ENCODE measurements at places on chromosomes 5 and 9.

GRCh38 chr5:97545886-97546535 lies 363.0 kb upstream of the RIOK2 start:
- no peak overlapping the region for H3K4me3 ChIP-seq
- no peak for DNase-seq
- H3K27me3 ChIP-seq: no peaks in the 10 kb centered on the region

DNA sequence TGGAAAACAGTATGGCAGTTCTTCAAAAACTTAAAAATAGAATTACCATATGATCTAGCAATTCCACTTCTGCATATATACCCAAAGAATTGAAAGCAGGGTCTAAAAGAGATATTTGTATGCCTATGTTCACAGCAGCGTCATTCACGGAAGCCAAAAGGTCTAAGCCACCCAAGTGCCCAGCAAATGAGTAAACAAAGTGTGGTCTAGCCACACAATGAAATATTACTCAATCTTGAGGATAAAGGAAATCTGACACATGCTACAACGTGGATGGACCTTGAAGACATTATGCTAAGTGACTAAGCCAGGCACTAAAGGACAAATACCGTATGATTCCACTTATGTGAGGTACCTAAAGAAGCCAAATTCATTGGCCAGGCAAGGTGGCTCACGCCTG lies 11.1 kb upstream of the MED27 start:
- no peak for DNase-seq
- H3K4me1 ChIP-seq: peaks cover 5% of the 10 kb centered on the region
- H3K36me3 ChIP-seq: no peaks in the 10 kb centered on the region
- H3K27me3 ChIP-seq: peaks cover 15% of the 10 kb centered on the region
- no peak overlapping the region for H3K27ac ChIP-seq

DNA sequence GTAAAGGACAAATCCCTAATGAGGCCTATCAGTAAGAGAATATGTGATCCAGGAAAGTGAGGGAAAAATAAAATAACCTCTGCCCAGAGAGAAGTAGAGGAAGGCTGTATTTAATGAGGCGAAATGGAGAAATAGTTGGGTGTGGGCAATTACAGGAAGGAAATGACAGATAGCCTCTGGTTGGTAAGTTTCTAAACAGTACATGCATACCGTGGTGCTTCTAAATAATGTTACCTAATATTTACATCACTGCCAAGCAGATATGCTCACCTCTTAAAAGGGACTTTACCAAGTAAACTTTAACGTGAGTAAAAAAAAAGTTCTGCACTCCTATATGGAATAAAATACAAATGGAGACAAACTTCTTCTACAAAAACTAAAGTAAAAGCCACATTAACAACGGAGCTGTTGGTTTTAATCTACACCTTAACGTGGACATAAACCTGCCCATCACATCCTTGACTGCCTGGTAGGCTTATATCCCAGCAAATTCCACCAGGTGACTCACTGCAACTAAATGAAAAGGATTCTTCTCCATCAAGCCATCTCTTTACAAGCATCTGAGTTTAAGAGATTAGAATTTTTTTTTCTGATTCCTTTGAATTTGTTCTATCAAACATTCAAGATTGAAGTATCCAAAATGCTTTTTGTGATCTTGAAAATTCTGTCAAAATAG lies 12.4 kb downstream of the NFIL3 start:
- no peak overlapping the region for H3K4me3 ChIP-seq
- H3K27ac ChIP-seq: peak overlapping the region; percentile 33
- H3K27me3 ChIP-seq: no peaks in the 10 kb centered on the region
- no peak for DNase-seq
- peaks cover 94% of the 10 kb centered on the region for H3K36me3 ChIP-seq

- DNase-seq: no peak
- no peak overlapping the region for H3K4me3 ChIP-seq
- H3K27ac ChIP-seq: no peak overlapping the region
- no peaks in the 10 kb centered on the region for H3K27me3 ChIP-seq
- H3K4me1 ChIP-seq: peaks cover 10% of the 10 kb centered on the region
Observed at GRCh38 chr9:108837530-108837929, 18.3 kb downstream of the ACTL7B start.

DNA sequence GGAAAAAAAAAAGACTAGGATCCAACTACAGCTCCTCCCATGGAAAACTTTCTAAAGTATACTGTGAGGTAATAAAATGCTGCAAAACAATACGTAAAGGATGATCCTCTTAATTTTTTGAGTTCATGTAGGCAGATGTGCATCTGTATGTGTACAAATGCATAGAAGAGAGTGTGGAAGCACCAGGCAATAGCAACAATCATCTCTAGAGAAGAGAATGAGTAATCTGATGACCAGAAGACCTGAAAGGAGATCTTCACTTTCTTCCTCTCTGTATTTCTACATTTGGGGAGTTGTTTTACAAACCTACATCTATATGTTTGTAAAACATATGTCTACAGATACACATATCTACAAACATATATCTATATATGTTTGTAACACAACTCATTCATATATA lies 29.3 kb upstream of the SPDL1 start:
- H3K4me3 ChIP-seq: no peak overlapping the region
- H3K36me3 ChIP-seq: no peaks in the 10 kb centered on the region
- H3K27me3 ChIP-seq: peaks cover 52% of the 10 kb centered on the region
- H3K27ac ChIP-seq: no peak overlapping the region
- no peak for DNase-seq
- no peaks in the 10 kb centered on the region for H3K4me1 ChIP-seq

DNA sequence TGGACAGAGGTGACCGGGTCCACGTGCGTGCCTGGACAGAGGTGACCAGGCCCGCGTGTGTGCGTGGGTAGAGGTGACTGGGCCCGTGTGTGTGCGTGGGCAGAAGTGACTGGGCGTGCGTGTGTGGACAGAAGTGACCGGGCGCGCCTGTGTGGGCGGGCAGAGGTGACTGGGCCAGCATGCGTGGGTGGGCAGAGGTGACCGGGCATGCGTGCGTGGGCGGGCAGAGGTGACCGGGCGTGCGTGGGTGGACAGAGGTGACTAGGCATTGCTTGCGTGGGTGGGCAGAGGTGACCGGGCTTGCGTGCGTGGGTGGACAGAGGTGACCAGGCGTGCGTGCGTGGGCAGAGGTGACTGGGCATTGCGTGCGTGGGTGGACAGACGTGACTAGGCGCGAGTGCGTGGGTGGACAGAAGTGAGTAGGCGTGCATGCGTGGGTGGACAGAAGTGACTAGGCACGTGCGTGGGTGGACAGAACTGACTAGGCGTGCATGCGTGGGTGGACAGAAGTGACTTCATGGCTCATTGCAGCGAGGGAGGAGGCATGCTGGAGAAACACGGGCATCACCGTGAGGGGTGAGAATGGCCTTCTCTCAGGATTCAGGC lies 254.1 kb upstream of the IRX4 start:
- no peaks in the 10 kb centered on the region for H3K27me3 ChIP-seq
- H3K27ac ChIP-seq: no peak overlapping the region
- peaks cover 2% of the 10 kb centered on the region for H3K4me1 ChIP-seq

DNA sequence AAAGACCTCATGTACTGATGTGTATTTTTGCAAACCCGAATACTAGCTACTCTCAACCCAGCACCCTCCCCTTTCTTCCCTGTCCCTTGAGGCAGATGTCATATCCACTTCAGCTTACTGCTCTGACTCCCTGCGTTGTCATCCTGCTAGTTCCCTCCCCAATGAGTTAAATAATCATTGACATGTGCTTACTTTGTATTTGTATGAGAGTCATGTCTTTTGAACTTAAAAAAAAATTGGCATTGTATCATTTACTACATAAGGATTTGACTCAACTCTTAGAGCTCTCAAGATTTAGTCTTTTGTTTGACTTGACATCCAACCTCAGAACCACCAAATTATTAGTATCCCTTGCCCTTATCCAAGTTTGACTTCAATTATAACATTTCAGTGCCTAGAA lies 219.7 kb upstream of the TUT7 start:
- no peak for DNase-seq
- no peaks in the 10 kb centered on the region for H3K36me3 ChIP-seq
- H3K4me3 ChIP-seq: no peak overlapping the region
- H3K27ac ChIP-seq: no peak overlapping the region
- H3K27me3 ChIP-seq: no peaks in the 10 kb centered on the region
- H3K4me1 ChIP-seq: no peaks in the 10 kb centered on the region

DNA sequence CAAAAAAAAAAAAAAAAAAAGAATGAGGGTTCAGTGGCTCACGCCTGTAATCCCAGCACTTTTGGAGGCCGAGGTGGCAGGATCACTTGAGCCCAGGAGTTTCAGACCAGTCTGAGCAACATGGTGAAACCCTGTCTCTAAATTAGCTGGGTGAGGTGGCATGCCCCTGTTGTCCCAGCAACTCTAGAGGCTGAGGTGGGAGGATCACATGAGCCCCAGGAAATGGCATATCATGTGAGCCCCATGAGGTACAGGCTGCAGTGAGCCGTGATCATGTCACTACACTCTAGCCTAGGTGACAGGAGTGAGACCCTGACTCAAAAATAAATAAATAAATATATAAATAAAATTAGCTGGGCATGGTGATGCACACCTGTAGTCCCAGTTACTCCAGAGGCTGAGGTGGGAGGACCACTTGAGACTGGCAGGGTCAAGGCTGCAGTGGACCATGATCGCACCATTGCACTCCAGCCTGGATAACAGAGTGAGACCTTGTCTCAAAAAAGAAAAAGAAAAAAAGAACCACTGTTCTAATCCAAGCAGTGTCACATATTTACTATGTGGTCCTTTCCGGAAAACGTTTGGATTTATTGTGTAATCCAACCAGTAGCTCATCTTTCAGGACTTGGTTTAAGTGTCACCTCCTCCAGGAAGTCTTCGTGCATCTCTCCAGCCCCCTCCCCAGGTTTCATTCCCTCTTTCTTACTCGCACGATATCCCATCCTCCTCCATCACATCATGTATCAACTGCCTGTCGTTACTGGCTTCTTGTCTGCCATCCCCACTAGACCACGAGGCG lies 12.3 kb upstream of the SPOUT1 start:
- no peak for DNase-seq
- peaks cover 4% of the 10 kb centered on the region for H3K36me3 ChIP-seq
- H3K27me3 ChIP-seq: no peaks in the 10 kb centered on the region
- H3K4me3 ChIP-seq: no peak overlapping the region

GRCh38 chr5:42074353-42074752 lies 149.3 kb downstream of the FBXO4 start:
- no peaks in the 10 kb centered on the region for H3K4me1 ChIP-seq
- no peak overlapping the region for H3K27ac ChIP-seq
- no peak for DNase-seq
- H3K27me3 ChIP-seq: peaks cover 2% of the 10 kb centered on the region
- H3K4me3 ChIP-seq: no peak overlapping the region
- no peaks in the 10 kb centered on the region for H3K36me3 ChIP-seq

- H3K27me3 ChIP-seq: peaks cover 15% of the 10 kb centered on the region
- no peak overlapping the region for H3K4me3 ChIP-seq
- H3K4me1 ChIP-seq: no peaks in the 10 kb centered on the region
- no peak overlapping the region for H3K27ac ChIP-seq
- DNase-seq: no peak
- no peaks in the 10 kb centered on the region for H3K36me3 ChIP-seq
Observed at GRCh38 chr5:133523961-133524586, 88.3 kb downstream of the FSTL4 start.

GRCh38 chr5:99973779-99974178 lies 561.4 kb upstream of the FAM174A start:
- no peak overlapping the region for H3K27ac ChIP-seq
- no peaks in the 10 kb centered on the region for H3K36me3 ChIP-seq
- no peak overlapping the region for H3K4me3 ChIP-seq
- H3K4me1 ChIP-seq: no peaks in the 10 kb centered on the region
- H3K27me3 ChIP-seq: no peaks in the 10 kb centered on the region

DNA sequence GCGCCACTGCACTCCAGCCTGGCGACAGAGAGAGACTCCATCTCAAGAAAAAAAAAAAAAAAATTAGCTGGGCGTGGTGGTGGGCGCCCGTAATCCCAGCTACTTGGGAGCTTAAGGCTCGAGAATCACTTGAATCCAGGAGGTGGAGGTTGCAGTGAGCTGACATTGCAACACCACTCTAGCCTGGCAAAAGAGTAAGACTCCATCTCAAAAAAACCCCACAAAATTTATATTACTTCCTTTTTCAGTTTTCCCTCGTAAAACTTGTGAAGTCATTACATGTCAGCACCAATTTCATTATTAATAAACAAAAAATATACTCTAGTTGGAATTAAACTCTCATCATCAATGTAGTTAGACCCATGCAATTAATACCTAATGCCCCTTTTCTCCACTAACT lies 43.9 kb downstream of the SHLD3 start:
- no peak for DNase-seq
- H3K27ac ChIP-seq: no peak overlapping the region
- H3K27me3 ChIP-seq: no peaks in the 10 kb centered on the region
- H3K4me1 ChIP-seq: no peaks in the 10 kb centered on the region
- no peak overlapping the region for H3K4me3 ChIP-seq

- no peak for DNase-seq
- no peak overlapping the region for H3K27ac ChIP-seq
- H3K4me3 ChIP-seq: no peak overlapping the region
Observed at GRCh38 chr5:74402553-74402952, 238.0 kb downstream of the ENC1 start.

- H3K36me3 ChIP-seq: no peaks in the 10 kb centered on the region
- no peak overlapping the region for H3K27ac ChIP-seq
- DNase-seq: no peak
- peaks cover 10% of the 10 kb centered on the region for H3K4me1 ChIP-seq
- peaks cover 55% of the 10 kb centered on the region for H3K27me3 ChIP-seq
Observed at GRCh38 chr5:14143841-14144585, 871 bp downstream of the TRIO start.

DNA sequence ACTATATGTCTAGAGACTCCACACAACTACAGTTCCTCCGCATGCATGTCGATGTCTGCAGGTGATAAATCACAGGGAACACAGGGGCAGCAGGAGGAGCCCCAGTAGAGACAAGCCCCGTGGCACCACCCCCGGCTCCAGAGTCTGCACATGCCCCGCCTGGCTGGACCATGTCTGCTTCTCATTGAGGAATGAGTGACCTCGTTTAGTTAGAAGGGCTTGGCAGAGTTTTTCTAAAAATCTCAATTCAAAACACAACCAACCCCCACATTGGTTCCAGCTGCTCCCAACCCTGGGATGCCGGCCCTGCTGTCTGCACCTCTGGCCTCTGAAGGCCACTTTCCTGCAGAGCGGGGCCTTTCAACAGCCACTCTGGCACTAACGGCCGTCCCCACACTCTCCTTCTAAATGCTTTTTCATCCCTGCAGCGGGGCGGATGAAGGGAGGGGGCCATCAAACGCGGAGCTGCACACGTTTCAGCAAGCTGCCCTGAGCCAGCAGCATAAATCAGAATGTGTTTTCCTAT lies 106.3 kb downstream of the ROR2 start:
- H3K27me3 ChIP-seq: peaks cover 18% of the 10 kb centered on the region
- no peak for DNase-seq
- no peak overlapping the region for H3K4me3 ChIP-seq

DNA sequence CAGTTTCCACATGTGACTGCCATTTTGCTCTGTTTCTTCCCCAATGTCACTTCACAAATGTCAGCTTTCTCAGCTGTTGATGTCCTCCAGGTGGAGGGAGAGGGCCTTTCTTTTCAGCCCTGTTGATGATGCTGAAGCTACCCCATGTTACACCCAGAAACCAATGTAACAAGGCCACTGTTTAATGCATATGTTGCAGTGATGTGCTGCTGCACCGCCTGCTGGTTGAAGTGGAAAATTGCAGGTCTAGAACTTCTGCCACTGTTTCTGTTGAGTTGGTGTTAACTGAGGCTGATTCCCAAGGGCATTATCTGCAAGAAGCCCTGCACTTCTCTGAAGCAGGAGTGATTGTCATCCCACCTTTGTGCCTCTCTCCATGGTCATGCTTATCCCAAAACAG lies 428.4 kb downstream of the KDM4C start:
- no peak overlapping the region for H3K27ac ChIP-seq
- no peaks in the 10 kb centered on the region for H3K27me3 ChIP-seq
- no peak overlapping the region for H3K4me3 ChIP-seq
